Activated T-cell treated with anti-CD3 and anti-CD28 coated beads, Interleukin-2, amount 50 U/mL, for 72 hours (primary cell): ENCODE measurements at places on chromosomes 7 and 10. TPM values are rescaled to one million over a fixed set of nuclear protein-coding genes. Genes with fewer than 3 reads are reported as not detected.

ASZ1 gene
- total RNA-seq: not detected

SPACDR gene
- total RNA-seq: 5.4 TPM

NUTM2B gene
- 0.51 TPM for total RNA-seq

NME8 gene
- total RNA-seq: not detected

MRM2 gene
- total RNA-seq: 31.7 TPM

PDK4 gene
- total RNA-seq: not detected

BAZ1B gene
- 105 TPM for total RNA-seq

CYP3A5 gene
- total RNA-seq: not detected

VENTX gene
- total RNA-seq: not detected

DNA sequence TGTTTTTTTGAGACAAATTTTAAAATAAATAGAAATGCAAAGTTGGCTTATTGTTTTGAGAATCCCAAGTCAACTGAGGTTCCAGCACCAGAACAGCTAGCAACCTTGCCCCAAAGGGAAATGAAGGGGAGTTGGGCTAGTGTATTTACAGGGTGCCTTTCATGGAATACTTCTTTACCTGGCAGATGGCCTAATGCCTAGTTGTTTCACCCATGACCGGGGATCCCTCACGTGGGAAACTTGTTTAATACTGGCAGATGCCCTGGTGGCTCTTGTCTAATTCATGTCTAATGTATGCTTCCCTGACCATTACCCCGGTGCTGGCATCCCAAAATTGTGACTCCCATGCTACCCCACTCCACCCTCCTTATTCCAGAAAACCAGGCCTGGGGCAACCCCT is 861.1 kb upstream of the ZWINT start:
- DNase-seq: no peak
- H3K27me3 ChIP-seq: no peaks in the 10 kb centered on the region
- no peak overlapping the region for H3K4me3 ChIP-seq
- no peaks in the 10 kb centered on the region for H3K4me1 ChIP-seq

GRCh38 chr7:116311816-116312471 is 101.6 kb downstream of the TES start:
- no peak for DNase-seq
- H3K27ac ChIP-seq: no peak overlapping the region
- peaks cover 13% of the 10 kb centered on the region for H3K4me1 ChIP-seq
- no peak overlapping the region for H3K4me3 ChIP-seq
- peaks cover 18% of the 10 kb centered on the region for H3K27me3 ChIP-seq
- no peaks in the 10 kb centered on the region for H3K36me3 ChIP-seq

GRCh38 chr7:78675511-78675910 is 778.0 kb downstream of the MAGI2 start:
- no peaks in the 10 kb centered on the region for H3K4me1 ChIP-seq
- no peak overlapping the region for H3K4me3 ChIP-seq
- H3K27me3 ChIP-seq: no peaks in the 10 kb centered on the region
- no peak overlapping the region for H3K27ac ChIP-seq
- DNase-seq: no peak

DNA sequence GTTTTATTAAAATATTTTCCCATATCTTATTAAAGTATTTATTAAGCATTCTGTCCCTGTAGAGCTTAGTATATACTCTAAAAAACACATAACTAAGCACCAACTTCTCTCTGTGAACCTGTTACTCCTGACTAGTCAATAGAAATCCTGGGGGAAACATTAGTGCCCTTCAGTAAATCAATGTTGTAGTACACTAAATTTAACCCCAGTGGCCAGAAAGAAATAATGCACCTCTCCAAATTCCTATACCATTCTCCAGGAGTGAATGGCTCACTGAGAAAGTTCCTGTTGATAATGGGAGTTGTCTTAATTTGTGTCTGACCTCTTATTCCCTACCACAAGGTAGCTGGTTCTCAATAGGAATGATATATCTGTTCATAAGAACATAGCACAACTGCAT is 188.2 kb downstream of the SEMA3D start:
- no peak overlapping the region for H3K27ac ChIP-seq
- H3K4me1 ChIP-seq: no peaks in the 10 kb centered on the region
- no peaks in the 10 kb centered on the region for H3K36me3 ChIP-seq

DNA sequence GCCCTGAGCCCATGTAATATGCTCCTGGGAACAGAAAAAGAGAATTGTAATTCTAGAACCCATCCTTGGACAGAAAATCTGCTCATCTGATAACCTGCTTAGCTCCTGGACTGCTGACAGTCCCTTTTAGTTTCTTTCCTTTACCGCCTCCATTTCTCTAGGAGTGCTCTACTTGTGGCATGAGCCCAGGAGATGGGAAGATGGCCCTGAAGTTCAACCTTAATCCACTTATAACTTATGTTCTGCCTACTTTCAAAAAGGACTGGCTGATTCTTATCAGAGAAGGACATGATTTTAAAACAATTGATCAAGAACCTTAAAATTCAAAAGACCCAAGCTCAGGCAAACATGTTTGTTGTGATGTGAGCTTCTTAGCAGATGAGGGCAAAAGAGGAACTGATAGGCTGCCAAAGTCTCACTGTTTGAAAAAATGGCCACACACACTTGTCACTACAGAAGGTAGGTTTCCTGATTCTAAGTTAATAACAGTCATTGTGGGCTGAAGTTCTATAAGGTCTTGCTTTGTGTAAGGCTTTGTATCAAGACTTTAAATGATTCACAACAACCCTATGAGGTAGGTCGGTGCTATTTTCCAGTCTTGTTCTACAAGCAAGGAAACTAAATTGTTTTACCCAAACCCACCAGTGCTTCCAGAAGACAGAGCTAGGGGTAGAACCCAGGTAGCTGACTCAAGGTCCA is 94.3 kb upstream of the AFAP1L2 start:
- H3K36me3 ChIP-seq: peaks cover 14% of the 10 kb centered on the region
- peaks cover 97% of the 10 kb centered on the region for H3K4me1 ChIP-seq
- peak overlapping the region; percentile 57 for H3K4me3 ChIP-seq
- peak overlapping the region; percentile 99 for H3K27ac ChIP-seq
- DNase-seq: peak; percentile 37

- H3K27me3 ChIP-seq: no peaks in the 10 kb centered on the region
- no peak for DNase-seq
Observed at GRCh38 chr7:127678337-127678736, 26.3 kb downstream of the SND1 start.

- H3K4me1 ChIP-seq: no peaks in the 10 kb centered on the region
- H3K27me3 ChIP-seq: no peaks in the 10 kb centered on the region
- H3K4me3 ChIP-seq: no peak overlapping the region
- no peak overlapping the region for H3K27ac ChIP-seq
- peaks cover 7% of the 10 kb centered on the region for H3K36me3 ChIP-seq
- no peak for DNase-seq
Observed at GRCh38 chr10:102010961-102011360, 45.0 kb downstream of the ARMH3 start.

DNA sequence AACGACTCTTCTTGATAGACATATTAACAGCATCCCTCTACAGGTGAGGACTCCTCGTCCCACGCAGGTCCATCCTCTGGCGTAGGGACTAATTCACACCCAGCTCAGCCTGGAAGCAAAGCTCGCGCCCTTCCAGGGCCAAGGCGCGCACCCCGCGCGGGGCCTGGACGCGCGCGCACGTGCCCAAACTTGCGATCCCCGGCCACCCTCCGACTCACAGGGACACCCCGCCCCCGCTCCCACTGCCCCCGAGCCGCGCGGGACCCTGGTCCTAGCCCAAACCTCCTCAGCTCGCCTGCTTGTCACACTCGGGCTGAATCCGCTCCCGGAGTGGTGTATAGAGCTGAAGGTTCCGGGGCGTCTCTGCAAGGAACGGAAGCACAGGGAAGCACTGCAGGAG is 76.9 kb downstream of the ZNF248 start:
- H3K4me3 ChIP-seq: no peak overlapping the region
- H3K36me3 ChIP-seq: peaks cover 9% of the 10 kb centered on the region
- DNase-seq: no peak
- H3K27me3 ChIP-seq: no peaks in the 10 kb centered on the region
- H3K27ac ChIP-seq: no peak overlapping the region
- H3K4me1 ChIP-seq: no peaks in the 10 kb centered on the region

- no peaks in the 10 kb centered on the region for H3K27me3 ChIP-seq
- H3K4me3 ChIP-seq: no peak overlapping the region
- DNase-seq: no peak
- no peak overlapping the region for H3K27ac ChIP-seq
- H3K4me1 ChIP-seq: no peaks in the 10 kb centered on the region
Observed at GRCh38 chr10:78931321-78932053, 137.3 kb upstream of the ZMIZ1 start.

DNA sequence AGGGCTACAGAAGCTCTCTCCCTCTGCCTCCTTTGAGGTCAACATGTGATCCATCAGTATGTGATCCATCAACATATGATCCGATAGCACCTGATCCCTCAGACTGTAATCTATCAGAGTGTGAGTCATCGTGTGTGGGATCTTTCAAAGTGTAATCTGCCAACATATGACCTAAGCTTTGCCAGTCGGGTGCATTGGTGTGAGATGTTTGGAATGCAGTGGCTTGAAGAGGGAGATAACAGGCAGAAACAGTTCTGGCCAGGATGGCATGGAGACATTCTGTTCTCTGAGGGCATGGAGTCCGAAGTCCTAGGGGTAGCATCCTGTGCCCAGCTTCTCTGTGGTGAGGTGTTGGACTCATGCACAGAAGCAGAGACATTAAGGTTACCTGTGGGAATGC is 217.7 kb upstream of the ETV1 start:
- no peaks in the 10 kb centered on the region for H3K27me3 ChIP-seq
- no peak overlapping the region for H3K27ac ChIP-seq
- no peaks in the 10 kb centered on the region for H3K36me3 ChIP-seq
- H3K4me3 ChIP-seq: no peak overlapping the region

DNA sequence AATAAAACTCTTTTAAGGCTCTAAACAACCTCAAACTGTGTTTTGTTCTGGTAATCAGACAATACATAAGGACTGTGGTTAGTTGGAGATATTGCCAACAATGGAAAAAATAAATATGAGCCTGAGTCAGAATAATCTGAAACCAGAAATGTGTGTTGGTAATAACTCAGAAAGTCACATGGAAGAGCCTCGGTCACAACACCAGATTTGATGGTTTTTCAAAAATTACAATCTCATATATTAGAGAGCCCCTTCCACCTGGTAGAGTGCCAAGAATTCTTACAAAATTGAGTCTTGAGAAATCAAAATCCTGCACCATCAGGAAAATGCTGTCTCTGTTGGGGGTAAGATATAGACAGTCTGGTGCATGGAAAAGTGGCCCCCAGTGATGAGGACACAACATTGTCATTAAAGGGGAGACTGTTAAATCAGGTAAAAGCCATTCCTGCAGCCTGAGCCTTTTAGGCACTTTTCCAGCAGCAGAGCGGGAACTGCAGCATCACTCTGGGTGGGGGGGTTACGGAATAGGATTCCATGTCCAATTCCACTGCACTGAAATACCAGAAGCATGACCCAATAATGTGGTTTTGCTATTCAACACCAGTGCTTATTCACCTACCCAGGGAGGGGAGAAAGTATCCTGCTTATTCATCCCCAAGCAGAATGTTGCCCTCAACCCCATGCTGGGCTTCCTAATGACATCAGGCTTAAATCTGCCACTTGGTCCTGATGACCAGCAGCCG is 9.5 kb upstream of the ADAM12 start:
- H3K36me3 ChIP-seq: no peaks in the 10 kb centered on the region
- no peaks in the 10 kb centered on the region for H3K27me3 ChIP-seq
- no peaks in the 10 kb centered on the region for H3K4me1 ChIP-seq
- no peak overlapping the region for H3K4me3 ChIP-seq
- H3K27ac ChIP-seq: no peak overlapping the region

DNA sequence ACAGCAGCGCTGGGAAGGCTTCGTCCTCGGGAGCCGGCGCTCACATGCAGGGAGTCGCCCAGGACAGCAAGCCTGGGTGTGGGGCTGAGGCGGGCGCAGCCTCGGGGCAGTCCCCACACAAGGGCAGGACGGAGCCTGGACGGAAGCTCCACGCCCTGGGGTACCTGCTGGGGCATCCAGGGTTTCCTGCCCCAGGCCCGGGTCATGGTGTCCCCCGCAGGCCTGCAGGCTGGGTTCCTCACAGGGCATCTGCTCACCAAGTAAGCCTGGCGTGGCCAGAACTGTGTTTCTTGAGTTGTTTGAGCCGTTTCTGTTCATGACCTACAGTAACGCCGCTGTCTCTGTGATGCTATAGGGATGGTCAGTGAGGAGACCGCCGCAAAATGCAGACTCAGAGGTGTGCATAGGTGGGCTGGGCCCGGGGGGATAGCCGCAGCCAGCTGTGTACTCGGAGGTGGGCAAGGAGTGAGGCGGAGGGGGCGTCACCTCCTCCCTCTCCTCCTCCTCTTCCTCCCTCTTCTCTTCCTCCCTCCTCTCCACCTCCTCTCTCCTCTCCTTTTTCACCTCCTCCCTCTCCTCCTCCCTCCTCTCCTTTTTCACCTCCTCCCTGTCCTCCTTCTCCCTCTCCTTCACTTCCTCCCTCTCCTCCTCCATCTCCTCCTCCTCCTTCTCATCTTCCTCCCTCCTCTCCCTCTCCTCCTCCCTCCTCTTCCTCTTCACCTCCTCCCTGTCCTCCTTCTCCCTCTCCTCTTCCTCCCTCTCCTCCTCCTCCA is 438.9 kb downstream of the DNAJB6 start:
- peaks cover 16% of the 10 kb centered on the region for H3K27me3 ChIP-seq
- H3K36me3 ChIP-seq: peaks cover 7% of the 10 kb centered on the region
- H3K27ac ChIP-seq: no peak overlapping the region
- no peaks in the 10 kb centered on the region for H3K4me1 ChIP-seq
- no peak overlapping the region for H3K4me3 ChIP-seq

DNA sequence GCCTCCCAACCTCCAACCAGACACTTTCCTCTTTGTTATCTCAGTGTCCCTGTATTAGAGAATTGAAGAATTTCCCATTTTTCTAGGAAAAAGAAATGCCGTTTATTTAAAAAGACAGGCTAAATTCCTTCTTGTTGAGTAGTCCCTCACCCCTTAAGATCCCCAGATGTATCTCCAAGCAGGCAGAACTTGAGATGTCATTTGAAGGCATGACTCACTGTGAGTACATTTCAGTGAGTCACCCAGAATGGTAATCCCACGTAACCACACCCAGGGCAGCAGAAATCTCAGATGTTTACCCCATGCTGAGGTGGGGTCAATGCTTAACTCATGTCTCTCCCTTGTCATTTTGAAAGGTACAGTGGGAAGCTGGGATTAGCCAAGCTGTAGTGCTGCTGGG is 4.4 kb downstream of the ZNF655 start:
- H3K27ac ChIP-seq: peak overlapping the region; percentile 96
- peak overlapping the region; percentile 68 for H3K4me3 ChIP-seq
- H3K36me3 ChIP-seq: peaks cover 32% of the 10 kb centered on the region
- peaks cover 49% of the 10 kb centered on the region for H3K4me1 ChIP-seq
- peak; percentile 70 for DNase-seq

- peak; percentile 36 for DNase-seq
- no peak within 1 kb of the TSS for H3K27ac ChIP-seq
- H3K4me1 ChIP-seq: peaks cover 29% of the 10 kb centered on the region
- no peaks in the 10 kb centered on the region for H3K36me3 ChIP-seq
Observed at GRCh38 chr7:116524609-116525297, at the start of gene CAV1. CAV1 (plus strand) TSS chr7:116525036; CDS start chr7:116525063, 27 bp downstream.

DNA sequence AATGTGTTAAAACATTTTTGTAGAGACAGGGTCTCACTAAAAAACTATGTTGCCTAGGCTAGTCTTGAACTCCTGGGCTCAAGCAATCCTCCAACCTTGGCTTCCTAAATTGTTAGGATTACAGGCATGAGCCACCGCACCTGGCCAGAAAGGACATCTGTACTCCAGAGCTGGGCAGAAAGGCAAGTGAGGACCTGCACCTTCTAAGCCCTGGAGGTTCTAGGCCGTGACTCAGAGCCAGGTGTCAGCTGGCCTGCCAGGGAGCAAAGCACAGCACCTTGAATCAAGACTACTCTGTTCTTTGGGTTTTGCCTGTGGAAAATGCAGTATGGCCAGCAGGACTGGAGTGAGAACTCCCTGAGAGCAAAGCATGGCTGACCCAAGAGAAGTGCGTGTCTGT is 396.5 kb downstream of the ADRA2A start:
- H3K4me3 ChIP-seq: no peak overlapping the region
- H3K4me1 ChIP-seq: no peaks in the 10 kb centered on the region
- no peaks in the 10 kb centered on the region for H3K27me3 ChIP-seq
- DNase-seq: no peak
